ENCODE measurements at places on chromosomes 1 and 21.

DNA sequence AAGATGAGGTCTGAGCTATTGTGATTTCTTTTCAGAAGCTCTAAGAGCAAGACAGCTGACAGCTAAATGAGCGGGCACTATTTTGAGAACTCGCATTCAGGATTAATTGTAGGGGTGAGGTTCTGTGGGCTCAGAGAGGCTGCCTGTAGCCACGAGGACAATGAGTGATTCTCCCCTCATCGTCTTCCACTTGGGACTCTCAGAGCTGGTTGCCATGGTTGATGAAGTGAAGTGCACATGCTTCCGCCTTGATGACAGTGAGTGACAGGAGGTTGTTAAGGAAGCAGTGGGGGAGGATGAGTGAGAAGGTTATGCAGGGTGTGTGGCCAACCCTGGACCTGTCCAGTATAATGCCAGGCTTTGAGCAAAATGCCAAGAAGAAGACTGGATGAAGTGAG, 341.7 kb downstream of the PCP4 start:
- no peak for DNase-seq

- DNase-seq, result no peak
These were observed 251.4 kb upstream of the B3GALT2 start for GRCh38 chr1:193437785-193438184.

DNA sequence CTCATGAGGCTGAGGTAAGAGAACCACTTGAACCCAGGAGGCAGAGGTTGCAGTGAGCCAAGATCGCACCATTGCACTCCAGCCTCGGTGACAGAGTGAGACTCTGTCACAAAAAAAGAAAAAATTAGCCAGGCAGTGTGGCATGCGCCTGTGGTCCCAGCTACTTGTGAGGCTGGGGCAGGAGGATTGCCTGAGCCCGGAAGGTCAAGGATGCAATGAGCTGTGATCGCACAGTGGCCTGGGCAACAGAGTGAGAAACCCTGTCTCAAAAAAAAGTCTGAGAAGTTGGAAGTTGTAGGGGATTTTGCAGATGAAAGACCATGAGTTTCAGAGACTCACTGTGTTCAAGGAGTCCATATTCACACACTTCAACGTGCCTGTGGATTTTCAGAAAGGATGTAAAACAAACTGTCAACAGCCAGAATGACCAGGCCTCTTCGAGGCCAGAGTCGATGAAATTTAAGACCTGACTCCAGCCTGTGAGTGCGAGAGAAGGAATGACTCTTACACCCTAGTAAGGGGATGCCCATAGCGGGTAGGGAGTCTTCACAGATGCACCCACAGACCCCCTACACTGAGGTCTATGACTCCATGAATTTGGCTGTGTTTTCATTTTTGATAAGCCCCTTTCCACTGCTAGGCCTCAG, 2.2 kb downstream of the S100A13 start:
- DNase-seq, result no peak

DNA sequence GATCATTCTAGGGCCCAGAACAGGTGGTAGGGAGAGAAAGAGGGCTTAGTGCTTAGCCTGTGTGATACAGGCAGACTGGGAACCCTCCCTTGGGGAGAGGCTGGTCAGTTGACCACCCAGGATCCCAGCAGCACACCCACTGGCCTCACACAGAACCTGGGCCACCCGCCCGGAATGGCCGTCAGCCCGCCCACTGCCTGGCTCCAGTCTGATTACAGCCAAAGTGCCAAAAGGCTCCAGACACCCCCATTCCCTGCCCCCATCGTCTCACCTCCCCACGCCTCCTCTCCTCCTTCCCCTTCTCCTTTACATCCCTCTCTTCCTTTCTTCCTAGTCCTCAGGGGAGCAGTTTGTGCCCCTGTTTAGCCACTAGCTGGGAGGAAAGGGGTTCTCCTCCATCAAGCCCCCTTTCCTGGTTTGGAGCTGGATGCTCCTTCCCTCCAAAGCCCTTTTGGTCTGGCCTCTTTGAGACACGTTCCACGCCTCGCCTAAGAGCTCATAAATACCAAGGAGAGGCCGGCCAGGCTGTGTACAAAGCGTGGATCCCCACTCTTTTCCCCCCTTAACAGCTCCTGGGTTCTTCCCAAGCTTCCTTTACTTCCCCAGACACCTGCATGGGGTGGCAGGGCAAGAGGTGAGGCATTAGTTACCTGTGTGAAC, 4.6 kb upstream of the WNT2B start:
- no peak for DNase-seq

- no peak for DNase-seq
These were observed 172.7 kb downstream of the BRINP2 start for GRCh38 chr1:177343445-177343844.

- peak; percentile 77 for DNase-seq
These were observed 9.1 kb upstream of the MTFR1L start for GRCh38 chr1:25810341-25811299.

DNA sequence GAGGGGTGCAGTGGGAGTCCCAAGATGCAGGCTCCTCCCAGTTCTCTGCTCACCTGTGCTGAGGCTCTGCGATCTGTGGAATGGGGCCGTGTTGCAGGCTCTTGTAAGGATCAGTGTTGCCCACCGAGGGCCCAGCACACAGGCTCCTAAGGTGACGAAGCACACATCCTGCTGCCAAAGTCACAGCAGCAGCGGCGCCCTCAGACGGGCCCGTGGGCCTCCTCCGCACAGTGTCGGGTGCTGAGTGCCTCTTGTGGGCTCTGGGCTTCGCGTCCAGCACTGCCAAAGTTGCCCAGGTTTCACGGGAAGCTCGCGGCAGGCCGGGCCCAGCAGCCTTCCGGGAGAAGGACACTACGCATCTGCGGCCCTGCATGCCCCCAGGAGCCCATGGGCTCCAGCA, 72.1 kb upstream of the ABCG1 start:
- no peak for DNase-seq

- DNase-seq, result no peak
These were observed 106.8 kb downstream of the RAVER2 start for GRCh38 chr1:64851664-64852063.

GRCh38 chr1:221251580-221251979, 372.3 kb downstream of the HLX start:
- no peak for DNase-seq

DNA sequence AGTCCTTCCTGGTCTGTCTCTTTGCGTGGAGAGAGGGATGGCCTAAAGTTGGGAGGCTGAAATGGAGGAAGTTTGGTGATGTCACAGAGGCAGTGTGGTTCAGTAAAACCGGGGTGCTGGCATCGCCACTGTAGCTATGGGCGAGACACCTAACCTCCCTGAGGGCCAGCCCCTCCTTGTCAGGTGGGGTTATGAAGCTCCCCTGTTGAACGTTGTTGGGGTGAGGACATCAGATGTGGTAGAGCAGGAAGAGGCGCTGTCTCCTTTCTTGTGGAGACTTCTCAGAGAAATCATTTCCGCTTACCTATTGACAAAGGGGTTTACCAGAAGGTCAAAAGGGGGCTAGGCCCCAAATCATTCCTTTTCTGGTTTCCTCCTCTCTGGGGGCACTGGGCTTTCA, 294.7 kb downstream of the SIPA1L2 start:
- DNase-seq, result no peak

DNA sequence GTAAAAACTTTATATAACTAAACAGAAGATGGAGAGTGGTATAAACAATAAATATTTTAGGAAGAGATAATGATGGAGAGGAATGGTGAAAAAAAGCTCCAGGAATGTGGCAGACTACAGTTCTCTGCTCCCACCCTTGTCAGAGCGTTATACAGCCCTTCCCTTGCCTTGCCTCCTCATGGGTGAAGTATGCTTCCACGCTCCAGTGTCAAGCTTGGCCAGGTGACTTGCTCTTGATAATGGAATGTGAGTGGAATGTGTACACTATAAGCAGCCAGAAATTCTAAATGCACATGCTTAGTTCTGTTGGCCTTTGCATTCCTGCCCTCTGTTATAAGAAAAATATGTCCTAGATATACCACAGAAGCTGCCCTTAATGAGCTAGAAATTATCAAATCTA, 24.7 kb upstream of the POGK start:
- DNase-seq, result no peak

GRCh38 chr1:240824238-240824637, 212.3 kb upstream of the GREM2 start:
- no peak for DNase-seq

DNA sequence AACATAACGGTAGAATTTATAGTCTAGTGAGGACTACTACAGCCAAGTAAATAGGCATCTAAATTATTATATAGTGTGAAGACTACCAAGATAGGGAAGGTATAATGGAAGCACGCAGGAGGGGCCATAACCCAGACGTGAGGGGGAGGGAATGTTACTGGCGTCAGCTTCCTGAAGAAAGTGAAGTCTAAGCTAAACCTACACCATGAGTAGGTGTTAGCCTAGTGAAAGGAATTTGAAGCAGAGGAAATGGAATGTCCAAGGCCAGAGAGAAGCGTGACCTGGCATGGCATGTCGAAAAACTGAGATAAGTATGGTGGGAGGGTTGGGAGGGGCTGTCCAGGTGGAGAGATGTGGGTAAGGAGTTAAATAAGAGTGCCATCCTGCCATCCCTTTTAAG, 140.5 kb downstream of the SLC44A5 start:
- no peak for DNase-seq

- DNase-seq, result no peak
These were observed 83.4 kb downstream of the LYST start for GRCh38 chr1:235783148-235783776.

DNA sequence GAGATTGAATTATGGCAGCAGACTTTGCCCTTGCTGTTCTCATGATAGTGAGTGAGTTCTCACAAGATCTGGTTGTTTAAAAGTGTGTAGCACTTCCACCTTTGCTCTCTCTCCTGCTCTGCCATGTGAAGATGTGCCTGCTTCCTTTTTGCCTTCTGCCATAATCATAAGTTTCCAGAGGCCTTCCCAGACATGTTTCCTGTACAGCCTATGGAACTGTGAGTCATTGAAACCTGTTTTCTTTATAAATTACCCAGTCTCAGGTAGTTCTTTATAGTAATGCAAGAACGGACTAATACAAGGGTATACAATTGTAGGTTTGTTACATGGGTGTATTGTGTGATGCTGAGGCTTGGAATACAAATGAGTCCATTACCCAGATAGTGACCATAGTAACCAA, 4.2 kb downstream of the SPRR1B start:
- no peak for DNase-seq

DNA sequence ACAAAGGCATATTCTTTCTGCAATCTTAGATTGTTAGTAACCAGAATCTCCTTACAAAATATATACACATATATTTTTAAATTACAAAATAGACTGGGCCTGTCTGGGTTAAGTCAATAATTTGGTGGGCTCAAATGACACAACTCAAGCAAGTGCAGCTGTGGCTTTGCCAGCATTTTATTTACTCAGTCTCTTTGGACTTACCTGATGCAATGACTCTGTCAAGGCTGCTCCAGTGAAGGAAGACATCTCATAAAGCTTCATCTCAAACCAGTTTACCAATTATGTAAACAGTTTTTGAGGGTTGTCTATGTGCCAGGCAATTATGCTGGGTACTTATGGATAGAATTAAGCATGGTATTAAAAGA, 22.8 kb upstream of the ABCA4 start:
- no peak for DNase-seq

DNA sequence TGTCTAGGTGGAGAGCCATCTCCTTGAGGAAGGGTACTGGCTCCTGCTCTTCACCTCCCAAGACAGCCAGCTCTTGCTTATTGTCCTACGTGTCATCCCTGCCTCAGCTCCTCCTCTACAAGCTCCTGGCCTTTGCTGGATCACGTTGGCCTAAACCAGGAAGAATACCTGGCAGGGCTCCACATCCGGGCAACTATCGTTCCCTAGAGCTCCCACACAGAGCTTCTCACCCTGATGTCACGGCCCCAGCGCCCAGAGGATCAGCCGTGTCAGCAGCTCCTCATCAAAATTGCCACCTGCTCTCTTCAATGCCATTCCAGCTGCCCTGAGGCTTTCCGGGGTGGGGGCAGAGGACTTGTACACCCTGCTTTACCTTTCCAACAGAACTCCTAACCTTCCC, 1.9 kb upstream of the TPM3 start:
- DNase-seq, result no peak

- DNase-seq, result no peak
These were observed 918.8 kb upstream of the TMPRSS15 start for GRCh38 chr21:19322360-19322759.

- DNase-seq, result no peak
These were observed 572 bp downstream of the LPGAT1 start for GRCh38 chr1:211830055-211830327.

- no peak for DNase-seq
These were observed 8.4 kb downstream of the ZBTB7B start for GRCh38 chr1:155011004-155011416.

GRCh38 chr1:11067716-11068599, 8.1 kb upstream of the SRM start:
- DNase-seq, result no peak

GRCh38 chr1:32032275-32032615, 18.6 kb downstream of the KHDRBS1 start:
- no peak for DNase-seq

DNA sequence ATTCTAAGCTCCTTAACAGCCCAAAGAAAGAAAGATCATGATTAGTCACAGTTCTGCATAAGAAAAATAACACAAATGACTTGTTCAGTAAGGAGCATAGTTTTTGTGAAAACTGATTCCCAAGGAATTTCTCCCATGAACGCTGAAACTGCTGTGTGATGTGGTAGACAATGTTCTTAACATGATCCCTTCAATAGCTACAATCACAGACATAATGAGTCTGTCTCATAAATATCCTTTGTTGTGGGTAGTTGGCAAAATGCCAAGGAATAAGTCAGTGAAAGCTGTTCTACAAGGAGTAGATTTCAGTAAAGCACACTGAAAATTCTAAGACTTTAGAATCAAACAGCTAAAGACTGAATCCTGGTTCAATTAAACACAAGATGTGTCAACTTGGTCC, 404.8 kb downstream of the HLX start:
- no peak for DNase-seq

- DNase-seq, result no peak
These were observed 57.7 kb downstream of the ZC3H11B start for GRCh38 chr1:219555031-219555692.

DNA sequence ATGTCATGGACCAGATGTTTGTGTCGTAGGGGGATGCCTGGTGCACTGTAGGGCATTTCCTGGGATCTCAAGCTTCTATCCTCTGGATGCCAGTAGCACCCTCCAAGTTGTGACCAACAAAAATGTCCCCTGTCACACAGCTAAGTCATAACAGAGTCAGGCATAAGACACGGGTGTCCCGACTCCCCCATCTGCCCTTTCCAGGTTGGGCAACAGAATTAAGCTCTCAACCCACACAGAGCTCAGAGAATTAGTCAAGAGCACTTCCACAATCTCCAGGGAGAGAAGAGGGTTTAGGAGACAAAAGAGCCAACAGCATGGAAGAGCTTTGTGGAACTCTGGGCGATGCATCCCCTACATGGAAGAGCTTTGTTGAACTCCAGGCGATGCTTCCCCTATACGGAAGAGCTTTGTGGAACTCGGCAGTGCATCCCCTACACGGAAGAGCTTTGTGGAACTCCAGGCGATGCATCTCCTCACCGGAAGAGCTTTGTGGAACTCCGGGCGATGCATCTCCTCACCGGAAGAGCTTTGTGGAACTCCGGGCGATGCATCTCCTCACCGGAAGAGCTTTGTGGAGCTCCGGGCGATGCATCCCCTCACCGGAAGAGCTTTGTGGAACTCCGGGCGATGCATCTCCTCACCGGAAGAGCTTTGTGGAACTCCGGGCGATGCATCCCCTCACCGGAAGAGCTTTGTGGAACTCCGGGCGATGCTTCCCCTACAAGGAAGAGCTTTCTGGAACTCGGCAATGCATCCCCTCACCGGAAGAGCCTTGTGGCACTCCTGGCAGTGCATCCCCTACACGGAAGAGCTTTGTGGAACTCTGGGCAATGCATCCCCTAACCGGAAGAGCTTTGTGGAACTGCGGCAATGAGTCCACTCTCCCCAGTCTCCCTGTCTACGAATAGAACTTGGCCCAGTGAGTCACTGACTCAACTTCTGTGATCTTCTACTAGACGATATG, 422.7 kb downstream of the KIF26B start:
- DNase-seq, result no peak
